ENCODE measurements at places on chromosomes 13 and 19.
A peak's percentile ranks its signal among the peaks of the same experiment; 100 is the strongest.

DNA sequence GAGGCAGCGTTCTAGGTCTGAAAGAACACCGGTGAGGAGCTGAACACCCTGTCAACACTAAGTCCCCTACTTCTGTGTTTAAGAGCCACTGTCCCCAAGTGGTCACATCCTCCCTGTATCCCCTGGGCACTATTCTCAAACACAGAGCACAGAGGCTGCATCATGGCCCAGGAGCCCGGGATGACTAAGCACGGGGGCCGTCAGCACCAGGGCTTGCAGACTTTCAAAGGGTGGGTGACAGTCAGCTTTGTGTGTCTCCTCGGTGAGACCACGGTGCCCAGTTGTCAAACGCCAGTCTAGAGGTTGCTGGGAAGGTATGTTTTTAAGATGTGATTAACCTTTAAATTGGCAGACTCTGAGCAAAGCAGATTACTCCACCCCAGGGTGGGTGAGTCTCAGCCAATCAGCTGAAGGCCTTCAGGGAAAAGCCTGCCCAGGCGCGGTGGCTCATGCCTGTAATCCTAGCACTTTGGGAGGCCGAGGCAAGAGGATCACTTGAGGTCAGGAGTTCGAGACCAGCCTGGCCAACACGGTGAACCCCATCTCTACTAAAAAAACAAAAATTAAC, 8.0 kb downstream of the MAP2K2 start:
- peak; percentile 35 for DNase-seq

DNA sequence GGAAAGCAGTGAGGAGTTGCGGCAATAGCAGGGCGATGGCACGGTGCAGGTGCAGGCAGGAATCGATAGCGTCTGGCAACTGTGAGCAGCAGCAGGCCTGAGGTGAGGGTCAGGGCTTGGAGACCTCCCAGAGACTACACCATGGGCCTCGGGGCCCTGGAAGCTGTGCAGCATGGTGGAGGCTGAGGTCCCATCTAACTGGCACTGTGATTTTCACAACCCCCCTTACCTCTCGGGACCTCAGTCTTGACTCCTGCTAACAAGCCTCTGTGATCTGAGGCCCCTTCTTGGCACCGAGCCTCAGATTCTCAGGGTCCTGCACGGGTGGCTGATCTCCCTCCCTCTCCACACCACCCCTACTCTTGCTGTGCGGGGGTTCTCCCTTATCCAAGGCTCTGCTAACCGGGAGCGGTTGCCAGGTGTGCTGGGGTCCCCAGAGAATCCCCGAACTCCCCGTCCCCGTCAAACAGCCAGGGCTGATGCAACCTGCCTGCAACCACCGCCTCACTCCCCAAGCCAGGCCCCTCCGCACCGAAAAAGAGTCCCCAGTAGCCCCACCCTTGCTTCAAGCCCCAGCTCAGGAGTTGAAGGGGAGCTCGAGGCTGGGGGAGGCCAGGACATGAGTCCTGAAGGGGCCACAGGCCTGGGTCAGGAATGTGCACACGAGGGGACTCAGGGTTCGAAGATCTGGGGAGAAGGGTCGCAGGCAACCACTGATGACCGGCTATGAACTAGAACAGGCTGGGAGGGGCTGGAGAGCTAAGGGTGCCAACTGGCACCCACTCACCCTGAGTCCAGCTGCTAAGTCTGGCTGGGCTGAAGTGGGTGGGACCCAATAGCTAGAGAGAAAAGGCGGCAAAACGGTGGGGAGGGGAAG, 4.8 kb upstream of the ATF5 start:
- no peak for DNase-seq

DNA sequence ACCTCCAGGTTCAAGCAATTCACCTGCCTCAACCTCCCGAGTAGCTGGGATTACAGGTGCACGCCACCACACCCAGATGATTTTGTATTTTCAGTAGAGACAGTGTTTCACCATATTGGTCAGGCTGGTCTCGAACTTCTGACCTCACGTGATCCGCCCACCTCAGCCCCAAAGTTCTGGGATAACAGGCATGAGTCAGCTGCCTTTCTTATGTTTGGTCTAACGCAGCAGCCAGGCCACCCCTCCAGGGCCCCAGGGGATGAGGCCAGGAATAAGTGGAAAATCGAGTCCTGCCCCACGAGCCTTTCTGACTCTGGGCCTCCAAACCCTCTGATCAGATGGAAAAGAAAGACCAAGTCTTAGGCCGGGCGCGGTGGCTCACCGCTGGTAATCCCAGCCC, 44.5 kb downstream of the CERS4 start:
- no peak for DNase-seq

GRCh38 chr19:391726-392374, 17.1 kb downstream of the C2CD4C start:
- DNase-seq, result no peak

- DNase-seq, result no peak
These were observed 525.9 kb downstream of the GPC6 start for GRCh38 chr13:93752541-93752940.

GRCh38 chr13:39108783-39109182, 70.5 kb downstream of the NHLRC3 start:
- no peak for DNase-seq

GRCh38 chr13:100454876-100455275, 133.7 kb downstream of the GGACT start:
- DNase-seq, result no peak

DNA sequence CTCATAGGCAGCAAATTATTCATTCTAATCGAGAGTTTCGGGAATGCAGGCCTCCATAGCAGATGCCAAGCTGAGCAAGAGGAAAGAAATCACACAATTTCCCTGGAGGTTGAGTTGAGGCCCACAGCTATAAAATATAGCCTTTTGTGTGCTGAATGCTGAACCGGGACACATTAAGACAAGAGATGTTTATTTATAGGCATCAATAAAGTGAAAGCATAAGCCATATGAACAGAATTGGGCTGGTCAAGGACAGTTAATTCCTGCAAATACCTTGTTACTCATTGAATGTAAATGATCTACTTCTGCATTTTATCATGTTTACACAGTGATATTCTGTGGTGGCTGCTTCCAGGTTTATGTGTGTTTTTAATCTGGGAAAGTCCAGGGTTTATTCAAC, 461.7 kb downstream of the KLF12 start:
- no peak for DNase-seq

- no peak for DNase-seq
These were observed 34.1 kb downstream of the RGCC start for GRCh38 chr13:41491436-41491835.

- DNase-seq, result no peak
These were observed 751 bp downstream of the GRAMD1A start for GRCh38 chr19:35000647-35001501.

DNA sequence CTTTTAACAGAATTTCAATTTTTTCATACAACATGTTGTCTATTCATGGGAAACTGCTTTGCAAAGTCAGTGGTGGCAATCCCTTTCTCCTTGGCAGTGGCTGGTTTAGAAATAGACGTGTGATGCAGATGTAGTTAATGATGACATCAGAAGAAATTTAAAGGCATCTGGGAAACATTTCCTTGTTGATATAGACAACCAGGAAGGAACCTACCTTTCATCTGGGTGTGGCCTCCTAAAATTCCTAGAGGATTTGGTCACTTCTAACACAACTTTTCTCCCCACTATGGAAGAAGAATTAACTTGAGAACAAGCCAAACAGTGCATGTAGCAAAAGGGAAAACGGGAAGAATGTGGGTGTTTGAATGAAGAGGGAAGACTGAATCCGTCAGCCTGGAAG, 102.8 kb downstream of the EFNB2 start:
- DNase-seq, result no peak

DNA sequence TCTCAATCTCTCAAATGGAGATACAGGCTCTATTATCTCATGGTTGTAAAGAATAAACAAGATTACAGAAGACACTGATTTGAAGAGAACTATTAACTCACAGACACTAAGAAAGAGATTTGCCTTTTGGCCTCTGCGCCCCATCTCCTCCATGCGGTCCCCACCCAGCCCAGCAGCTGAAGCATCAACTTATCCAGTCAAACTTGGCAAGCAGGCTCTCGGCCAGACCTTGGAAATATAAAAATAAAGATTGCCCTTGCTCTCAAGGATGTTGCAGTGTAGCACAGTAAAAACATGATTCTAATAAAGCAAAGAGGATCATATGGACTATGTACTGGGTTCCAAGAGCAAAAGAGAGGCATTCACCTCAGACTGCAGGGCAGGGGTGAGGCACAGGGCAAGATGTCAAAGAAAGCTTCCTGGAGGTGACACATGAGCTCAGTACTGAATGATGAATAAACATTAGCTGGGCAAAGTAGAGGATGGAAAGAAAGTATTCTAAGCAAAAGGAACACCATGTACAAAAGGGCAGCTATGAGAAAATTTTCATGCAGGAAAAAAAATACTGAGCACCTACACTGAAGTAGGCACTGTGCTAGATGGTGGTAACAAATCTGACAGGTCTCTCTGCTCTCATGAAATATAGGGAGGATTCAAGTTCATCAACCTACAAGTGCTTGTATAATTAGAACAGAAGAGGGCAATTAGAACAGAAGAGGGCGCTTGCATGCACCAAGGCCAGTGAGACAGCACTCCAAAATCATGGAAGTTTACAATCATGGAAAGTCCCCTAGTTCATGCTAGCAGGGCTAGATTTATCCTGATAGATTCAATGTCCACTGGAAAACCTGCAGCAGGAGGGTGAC, 85.0 kb downstream of the SACS start:
- no peak for DNase-seq

GRCh38 chr19:2722541-2723344, 1.6 kb upstream of the DIRAS1 start:
- peak; percentile 27 for DNase-seq

DNA sequence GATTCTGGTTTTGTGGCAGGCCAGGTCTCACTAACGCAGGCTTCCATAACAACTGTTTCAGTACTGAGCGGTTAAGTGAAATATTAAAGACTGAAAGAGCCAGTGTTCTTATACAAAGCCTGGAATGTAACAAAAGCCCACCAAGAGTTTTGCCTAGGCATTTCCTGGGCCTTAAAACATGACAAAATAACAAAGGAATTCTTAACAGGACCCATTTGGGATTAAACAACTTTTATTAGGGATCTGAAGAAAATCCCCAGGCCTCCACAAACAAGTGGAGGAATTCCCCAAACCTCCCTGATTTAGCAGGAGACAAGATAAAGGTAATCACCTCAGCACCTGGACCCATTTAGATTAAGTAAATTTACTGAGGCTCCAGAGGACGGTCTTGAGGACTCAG, 799.7 kb upstream of the SPRY2 start:
- no peak for DNase-seq

DNA sequence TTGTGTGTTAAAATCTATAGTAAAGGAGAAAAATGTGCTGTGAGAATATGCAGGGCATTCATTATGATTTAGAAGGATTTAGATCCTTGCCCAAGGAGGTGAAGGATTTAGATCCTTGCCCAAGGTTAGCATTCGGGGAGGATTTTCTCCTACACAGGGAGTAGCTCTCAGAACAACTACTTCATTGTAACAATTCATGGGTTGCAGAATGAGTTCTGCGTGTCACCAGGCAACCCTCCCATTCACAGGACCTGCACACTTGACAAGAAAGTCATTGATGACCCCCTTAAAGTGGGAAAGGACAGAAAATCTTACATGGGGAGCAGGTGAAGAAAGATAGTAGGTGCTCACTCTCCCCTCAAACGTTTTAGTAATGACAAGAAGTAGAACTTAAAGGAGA, 167.1 kb upstream of the MAB21L1 start:
- no peak for DNase-seq

- DNase-seq, result no peak
These were observed 10.6 kb downstream of the NFIX start for GRCh38 chr19:13005861-13006370.

DNA sequence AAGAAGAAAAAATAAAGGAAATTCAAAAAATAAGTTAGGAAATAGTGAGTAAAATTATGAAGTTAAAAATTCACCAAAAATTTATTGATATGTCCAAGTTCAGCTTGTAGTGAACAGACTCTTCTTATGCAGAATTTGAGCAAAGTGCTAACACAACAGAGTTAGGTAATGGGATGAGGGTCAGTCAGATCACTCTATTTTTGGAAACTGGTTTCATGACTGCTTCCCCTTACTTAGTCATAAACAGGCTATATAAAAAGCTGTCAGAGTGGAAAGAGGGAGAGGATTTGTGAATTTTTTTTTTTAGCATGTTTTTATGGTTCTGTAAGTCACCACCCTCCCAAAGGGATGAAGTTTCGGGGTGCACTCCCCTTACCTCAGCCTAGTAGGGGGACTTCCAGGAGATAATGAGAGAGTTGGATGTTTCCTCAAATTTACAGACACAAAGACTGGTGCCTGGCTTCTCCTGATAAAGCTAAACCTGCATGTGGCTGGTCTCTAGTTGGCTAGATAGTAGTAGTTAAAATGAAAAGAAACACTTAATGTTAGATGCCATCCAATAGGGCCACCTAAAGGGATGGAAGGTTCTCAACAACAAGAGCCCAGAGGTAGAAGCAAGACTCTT, 4.5 kb downstream of the CPB2 start:
- DNase-seq, result no peak

DNA sequence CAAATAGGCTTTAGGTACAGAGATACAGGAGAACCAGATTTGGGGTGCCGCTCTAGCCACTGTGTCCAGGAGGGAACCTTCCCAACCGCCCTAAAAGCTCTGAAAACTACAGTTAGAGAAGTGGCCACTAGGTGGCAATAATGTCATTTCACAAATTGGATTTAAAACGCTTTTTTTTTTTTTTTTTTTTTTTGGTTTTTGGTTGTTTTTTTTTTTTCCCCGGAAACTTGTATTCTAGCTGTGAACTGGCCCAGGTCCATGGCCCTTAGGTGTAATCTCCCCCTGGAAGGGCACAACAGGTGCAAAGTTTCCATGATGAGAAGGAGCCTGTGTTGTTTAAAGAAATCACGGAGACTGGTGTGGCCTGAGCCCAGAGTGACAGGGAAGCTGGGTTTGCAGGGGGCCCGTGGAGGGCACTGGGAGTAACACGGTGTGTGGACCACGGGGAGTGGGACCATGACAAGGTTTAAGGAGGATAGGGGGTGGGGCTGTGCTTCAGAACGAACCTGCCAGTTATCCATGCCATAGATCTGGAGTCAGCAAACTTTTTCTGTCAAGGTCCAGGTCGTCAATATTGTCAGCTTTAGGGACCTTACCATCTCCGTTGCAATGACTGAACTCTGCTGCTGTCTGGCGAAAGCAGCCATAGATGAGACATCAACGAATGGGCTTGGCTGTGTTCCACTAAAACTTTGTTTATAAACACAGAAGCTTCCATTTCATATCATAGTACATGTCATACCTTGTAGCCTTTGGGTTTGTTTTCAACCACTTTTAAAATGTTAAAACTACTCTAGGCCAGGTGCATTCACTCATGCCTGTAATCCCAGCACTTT, 10.1 kb downstream of the OR1I1 start:
- DNase-seq, result peak; percentile 17

Data from GM12892 (cell line).